Hepatocyte (in vitro differentiated cells): ENCODE measurements at places on chromosomes 5 and 9. TPM values are rescaled to one million over a fixed set of nuclear protein-coding genes. Genes with fewer than 3 reads are reported as not detected.

Gene NDUFS4
- total RNA-seq = 111 and 113 TPM in 2 replicates

DNA sequence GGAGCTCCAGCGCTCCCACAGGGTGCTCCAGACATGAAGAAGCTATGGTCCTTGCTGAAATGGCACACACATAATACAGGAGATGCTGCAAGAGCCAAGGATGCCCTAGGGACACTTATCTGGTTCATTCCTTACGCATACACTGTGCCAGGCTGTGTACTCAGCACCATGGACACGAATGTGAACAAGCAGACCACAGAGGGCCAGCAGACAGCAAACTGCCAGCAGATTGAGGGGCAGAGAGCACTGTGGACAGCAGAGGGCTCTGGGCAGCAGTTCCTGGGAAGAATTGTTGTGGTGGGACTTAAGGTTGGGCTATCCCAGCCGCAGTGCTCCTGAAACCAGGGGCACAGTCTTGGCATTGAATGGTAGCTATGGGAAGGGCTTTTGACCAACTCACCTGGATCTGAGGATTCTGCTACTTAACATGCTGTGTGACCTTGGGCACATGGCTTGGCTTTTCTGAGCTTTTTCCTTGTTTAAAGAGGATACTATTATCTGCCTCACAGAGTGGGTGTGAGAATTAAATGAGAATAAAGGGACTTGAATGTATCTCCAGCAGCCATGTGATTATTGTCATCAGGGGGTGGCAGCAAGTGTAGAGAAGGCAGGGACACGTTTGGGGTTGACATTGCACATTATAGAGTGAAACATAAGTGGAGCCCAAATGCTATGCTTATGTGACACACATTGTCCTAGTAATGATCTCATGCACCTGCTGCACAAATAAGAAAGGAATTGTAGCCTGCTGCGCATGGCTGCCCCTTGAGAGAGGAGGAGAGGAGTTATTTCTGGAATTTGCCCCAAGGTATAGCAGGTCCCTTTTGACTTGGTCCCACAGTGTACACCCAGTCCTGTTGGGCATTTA is 30.1 kb downstream of the PPARGC1B start:
- DNase-seq = no peak
- no peaks in the 10 kb centered on the region for H3K27me3 ChIP-seq
- H3K36me3 ChIP-seq = no peaks in the 10 kb centered on the region
- H3K27ac ChIP-seq = no peak overlapping the region
- H3K4me3 ChIP-seq = no peak overlapping the region
- no peaks in the 10 kb centered on the region for H3K4me1 ChIP-seq

DNA sequence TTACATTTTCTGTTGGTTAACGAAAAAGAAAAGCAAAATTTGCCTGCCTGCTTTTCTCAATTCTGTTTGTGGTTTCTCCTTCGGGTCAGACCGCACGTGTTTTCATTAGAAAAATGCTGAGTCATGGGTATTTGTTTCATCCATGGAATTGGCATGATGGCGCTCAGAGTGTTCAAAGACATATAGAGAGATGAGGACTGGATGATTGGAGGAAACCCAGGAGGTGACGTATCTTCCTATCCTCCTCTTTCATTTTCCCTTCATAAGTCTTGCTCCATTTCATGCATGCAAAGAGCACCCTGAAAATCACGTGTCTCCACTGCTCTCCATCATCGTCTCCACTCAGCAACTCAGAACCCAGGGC is 353.8 kb upstream of the WWC1 start:
- H3K4me3 ChIP-seq = no peak overlapping the region
- no peaks in the 10 kb centered on the region for H3K4me1 ChIP-seq
- DNase-seq = no peak
- no peaks in the 10 kb centered on the region for H3K27me3 ChIP-seq
- no peak overlapping the region for H3K27ac ChIP-seq
- no peaks in the 10 kb centered on the region for H3K36me3 ChIP-seq

- H3K27ac ChIP-seq = no peak overlapping the region
- H3K4me3 ChIP-seq = no peak overlapping the region
- H3K4me1 ChIP-seq = peaks cover 23% of the 10 kb centered on the region
- no peaks in the 10 kb centered on the region for H3K27me3 ChIP-seq
- DNase-seq = no peak
- no peaks in the 10 kb centered on the region for H3K36me3 ChIP-seq
Measured at GRCh38 chr5:144202072-144202471, 31.4 kb downstream of the KCTD16 start.
